ENCODE measurements at places on chromosomes 1 and 21.

GRCh38 chr1:179575497-179576314 is at the start of gene NPHS2:
Gene NPHS2, minus strand, starts transcription at chr1:179575948. Its CDS starts 84 bp downstream, at chr1:179575864.
- no peak within 1 kb of the TSS for H3K27ac ChIP-seq
- no peak within 1 kb of the TSS for H3K4me3 ChIP-seq
- DNase-seq: no peak
- H3K4me1 ChIP-seq: peaks cover 5% of the 10 kb centered on the region

- no peaks in the 10 kb centered on the region for H3K36me3 ChIP-seq
- peaks cover 53% of the 10 kb centered on the region for H3K4me1 ChIP-seq
- peak overlapping the region; percentile 84 for H3K27ac ChIP-seq
- peak overlapping the region; percentile 61 for H3K4me3 ChIP-seq
- DNase-seq: no peak
Observed at GRCh38 chr1:111516005-111516535, 12.6 kb upstream of the ADORA3 start.

- DNase-seq: no peak
- no peak overlapping the region for H3K4me3 ChIP-seq
- H3K4me1 ChIP-seq: no peaks in the 10 kb centered on the region
Observed at GRCh38 chr1:108901106-108901505, 24.3 kb downstream of the GPSM2 start.

DNA sequence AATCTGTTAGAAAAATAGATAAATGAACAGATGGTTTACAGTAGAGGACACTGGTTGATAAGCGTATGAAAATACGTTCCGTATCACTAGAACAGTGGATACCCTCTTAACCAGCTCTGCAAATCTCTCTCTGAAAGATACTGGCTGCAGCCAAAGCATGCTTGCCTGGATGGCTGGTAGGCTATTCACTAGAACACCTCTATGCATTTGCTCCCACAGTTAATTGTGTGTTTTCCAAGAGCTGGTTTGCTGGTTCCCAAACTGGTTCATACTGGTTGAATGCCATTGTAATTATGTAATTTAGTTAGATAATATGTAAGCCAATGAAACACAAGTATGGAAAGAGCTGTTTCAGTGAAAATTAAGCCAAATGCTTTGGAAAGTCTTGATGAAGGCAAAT is 126.6 kb downstream of the C1orf21 start:
- no peaks in the 10 kb centered on the region for H3K36me3 ChIP-seq
- DNase-seq: no peak
- no peak overlapping the region for H3K27ac ChIP-seq
- H3K27me3 ChIP-seq: no peaks in the 10 kb centered on the region
- no peaks in the 10 kb centered on the region for H3K4me1 ChIP-seq

GRCh38 chr1:94025383-94026340 is 95.3 kb downstream of the ABCA4 start:
- H3K27ac ChIP-seq: no peak overlapping the region
- no peak overlapping the region for H3K4me3 ChIP-seq
- peaks cover 5% of the 10 kb centered on the region for H3K27me3 ChIP-seq
- no peak for DNase-seq
- no peaks in the 10 kb centered on the region for H3K4me1 ChIP-seq

DNA sequence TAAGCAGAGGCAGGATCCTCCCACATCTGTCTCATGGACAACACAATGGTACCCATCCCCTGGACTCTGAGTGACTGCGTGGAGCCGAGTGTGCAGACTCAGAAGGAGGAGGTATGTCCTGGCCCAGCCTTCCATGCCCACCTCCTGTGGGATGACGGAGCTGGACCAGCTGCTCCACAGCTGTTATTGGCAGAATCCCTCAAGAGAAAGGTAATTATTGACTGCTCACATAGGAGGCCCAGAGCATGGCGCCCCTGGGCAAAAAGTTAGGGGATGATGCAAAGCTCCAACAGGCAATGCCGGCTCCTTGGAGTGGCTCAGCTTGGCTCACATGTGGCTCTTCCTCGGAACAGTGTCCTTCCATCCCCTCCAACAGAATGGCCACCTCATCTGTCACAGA is 12.2 kb upstream of the ACTRT2 start:
- no peak overlapping the region for H3K4me3 ChIP-seq
- peaks cover 47% of the 10 kb centered on the region for H3K27me3 ChIP-seq
- H3K36me3 ChIP-seq: no peaks in the 10 kb centered on the region

- H3K4me3 ChIP-seq: no peak overlapping the region
- peaks cover 67% of the 10 kb centered on the region for H3K36me3 ChIP-seq
- H3K4me1 ChIP-seq: peaks cover 79% of the 10 kb centered on the region
Observed at GRCh38 chr1:91012196-91012595, 9.6 kb downstream of the ZNF644 start.

DNA sequence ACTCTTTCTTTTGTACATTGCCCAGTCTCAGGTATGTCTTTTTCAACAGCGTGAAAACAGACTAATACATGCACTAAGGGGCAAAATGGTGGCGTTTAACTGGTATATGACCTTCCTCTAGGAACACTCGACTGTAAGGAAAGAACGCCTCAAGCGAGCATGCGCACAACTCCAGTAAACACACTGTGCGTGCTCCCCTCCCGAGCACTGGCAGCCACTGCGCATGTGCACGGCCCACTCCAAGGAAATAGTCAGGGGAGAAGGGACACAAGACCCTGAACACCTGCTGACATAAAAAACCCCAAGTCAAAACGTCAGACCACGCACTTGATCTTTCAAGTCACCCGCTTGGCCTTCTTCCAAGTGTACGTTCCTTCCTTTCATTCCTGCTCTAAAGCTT is 173.5 kb downstream of the NPHP4 start:
- no peak for DNase-seq
- H3K27me3 ChIP-seq: peaks cover 60% of the 10 kb centered on the region
- H3K4me1 ChIP-seq: no peaks in the 10 kb centered on the region
- no peak overlapping the region for H3K4me3 ChIP-seq
- no peaks in the 10 kb centered on the region for H3K36me3 ChIP-seq

DNA sequence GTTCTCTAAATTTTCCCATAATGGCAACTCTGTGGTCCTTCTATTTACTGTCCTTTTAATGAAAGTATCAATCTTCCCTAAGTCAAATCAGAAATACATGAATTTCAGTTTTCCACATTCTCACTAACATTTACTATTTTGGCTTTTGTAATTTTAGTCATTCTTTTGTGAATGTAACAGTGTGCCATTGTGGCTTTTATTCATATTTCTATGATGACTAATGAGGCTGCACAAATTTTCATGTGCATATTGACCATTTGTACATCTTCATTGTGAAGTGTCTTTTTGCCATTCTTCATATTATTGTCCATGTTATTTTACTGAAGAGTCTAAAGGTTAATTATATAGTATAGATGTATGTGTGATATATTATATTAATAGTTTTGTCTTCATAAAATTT is 431.0 kb upstream of the BRINP3 start:
- no peaks in the 10 kb centered on the region for H3K36me3 ChIP-seq
- H3K27ac ChIP-seq: no peak overlapping the region
- no peaks in the 10 kb centered on the region for H3K27me3 ChIP-seq
- H3K4me3 ChIP-seq: no peak overlapping the region
- no peaks in the 10 kb centered on the region for H3K4me1 ChIP-seq
- DNase-seq: no peak

GRCh38 chr1:30520476-30520875 is 202.9 kb downstream of the MATN1 start:
- peaks cover 29% of the 10 kb centered on the region for H3K27me3 ChIP-seq
- H3K27ac ChIP-seq: no peak overlapping the region
- no peaks in the 10 kb centered on the region for H3K4me1 ChIP-seq

- H3K27me3 ChIP-seq: peaks cover 5% of the 10 kb centered on the region
- no peak overlapping the region for H3K27ac ChIP-seq
- no peaks in the 10 kb centered on the region for H3K36me3 ChIP-seq
- no peak for DNase-seq
Observed at GRCh38 chr1:67586596-67586995, 98.4 kb upstream of the GADD45A start.

DNA sequence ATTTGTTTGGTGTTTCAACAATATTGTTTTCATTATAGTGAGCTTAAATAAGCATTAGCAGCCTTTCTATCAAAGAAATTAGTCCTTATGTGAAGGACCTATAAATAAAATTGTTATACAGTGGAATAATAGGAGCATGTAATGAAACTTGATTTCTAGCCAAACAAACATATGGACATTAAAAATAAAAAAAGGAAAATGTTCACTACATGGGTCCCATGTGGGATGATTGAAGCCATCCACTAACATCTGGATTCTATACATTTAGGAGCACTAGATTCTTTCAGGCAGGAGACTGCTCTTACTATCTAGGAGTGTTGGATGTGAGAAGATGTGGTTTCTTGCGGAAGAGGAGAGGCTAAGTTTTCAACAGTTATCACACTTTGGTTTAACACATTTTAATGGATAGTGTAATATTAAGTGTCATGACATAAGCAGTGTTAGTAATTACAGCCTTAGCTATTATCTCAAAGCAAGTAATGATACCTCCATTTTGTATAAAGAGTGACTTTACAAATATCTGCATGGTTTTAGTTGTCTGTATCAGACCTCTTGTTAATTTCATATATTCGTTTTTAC is 62.3 kb downstream of the LYPLAL1 start:
- H3K4me1 ChIP-seq: no peaks in the 10 kb centered on the region
- H3K27me3 ChIP-seq: no peaks in the 10 kb centered on the region
- no peak overlapping the region for H3K4me3 ChIP-seq
- H3K36me3 ChIP-seq: peaks cover under 1% of the 10 kb centered on the region

DNA sequence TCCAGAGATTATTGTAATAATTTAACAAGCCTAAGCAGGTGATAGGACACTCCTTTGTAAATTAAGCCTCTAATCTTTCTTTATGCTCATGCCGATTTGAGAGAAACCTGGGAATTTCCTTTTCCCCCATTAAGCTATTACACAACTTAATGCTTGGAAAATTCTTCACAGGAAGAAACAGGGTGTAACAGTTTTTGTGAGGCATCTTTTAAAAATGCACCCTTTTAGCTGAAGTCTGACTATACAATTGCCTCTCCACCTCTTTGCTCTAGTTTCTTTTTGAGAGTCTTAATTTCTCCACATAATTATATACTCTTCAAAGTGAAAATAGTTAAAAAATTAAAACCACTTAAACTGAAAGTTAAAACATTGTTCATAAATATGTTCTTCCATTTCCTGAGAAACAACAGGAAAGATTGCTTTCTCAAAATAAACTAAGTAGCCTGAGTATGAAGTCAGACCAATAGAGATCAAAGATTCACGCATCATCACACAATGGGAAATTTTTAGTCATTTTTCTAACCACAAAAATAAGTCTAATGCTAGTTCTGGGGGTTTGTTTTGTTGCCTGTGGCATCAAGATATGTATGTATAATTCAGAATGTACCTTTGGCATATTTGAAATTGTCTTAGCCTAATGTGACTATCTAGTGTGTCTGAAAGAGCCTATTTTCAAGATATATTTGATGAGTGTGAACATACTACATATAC is 34.7 kb downstream of the LRRC8D start:
- H3K27me3 ChIP-seq: no peaks in the 10 kb centered on the region
- H3K27ac ChIP-seq: no peak overlapping the region
- no peak overlapping the region for H3K4me3 ChIP-seq
- peaks cover 21% of the 10 kb centered on the region for H3K4me1 ChIP-seq

DNA sequence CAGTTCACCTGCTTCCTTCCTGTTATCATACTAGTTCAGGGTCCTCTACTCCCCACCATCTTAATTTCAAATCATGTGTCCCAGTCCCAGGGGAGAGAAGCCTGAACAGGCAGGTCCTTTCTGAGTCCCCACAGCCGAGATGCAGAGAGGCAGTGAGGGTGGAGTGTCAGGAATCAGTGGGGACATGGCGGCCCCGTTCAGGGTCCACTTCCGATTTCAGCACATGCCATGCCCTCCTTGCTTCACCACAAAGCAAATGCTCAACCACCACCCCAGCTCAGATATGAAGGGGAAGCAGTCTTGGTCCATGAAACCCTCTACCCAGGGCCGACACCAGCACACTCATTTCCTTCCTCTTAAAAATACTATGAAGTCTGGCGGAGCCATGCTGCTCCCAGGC is 5.2 kb upstream of the SEMA4A start:
- peaks cover 67% of the 10 kb centered on the region for H3K4me1 ChIP-seq
- H3K27ac ChIP-seq: peak overlapping the region; percentile 87
- no peak overlapping the region for H3K4me3 ChIP-seq
- H3K36me3 ChIP-seq: no peaks in the 10 kb centered on the region

- H3K4me3 ChIP-seq: no peak overlapping the region
- H3K27ac ChIP-seq: peak overlapping the region; percentile 17
- H3K36me3 ChIP-seq: peaks cover 62% of the 10 kb centered on the region
- no peak for DNase-seq
Observed at GRCh38 chr1:246923482-246923881, 8.3 kb downstream of the AHCTF1 start.

GRCh38 chr1:110383251-110383990 is 7.4 kb downstream of the SLC16A4 start:
- H3K4me3 ChIP-seq: peak overlapping the region; percentile 3
- peak overlapping the region; percentile 17 for H3K27ac ChIP-seq
- DNase-seq: no peak
- peaks cover 40% of the 10 kb centered on the region for H3K36me3 ChIP-seq
- peaks cover 24% of the 10 kb centered on the region for H3K4me1 ChIP-seq

DNA sequence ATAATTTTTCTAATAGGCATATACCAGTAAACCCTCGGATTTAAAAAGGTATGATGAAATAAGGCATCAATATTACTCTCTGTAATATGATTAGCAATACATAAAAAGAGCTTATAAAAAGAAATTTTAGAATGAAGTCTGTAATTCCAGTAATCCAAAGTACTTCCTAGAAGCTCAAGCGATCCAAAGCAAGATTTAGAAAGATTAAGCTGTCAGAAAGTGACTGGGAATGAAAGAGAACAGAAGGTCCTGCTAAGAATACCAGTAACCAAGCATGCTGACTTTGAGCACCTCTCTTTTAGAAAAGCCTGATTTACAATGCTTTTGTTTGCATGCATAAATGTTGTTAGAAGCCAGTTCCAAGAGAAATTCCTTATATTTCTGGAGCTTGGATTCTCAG is 125.1 kb downstream of the GIPC2 start:
- no peak for DNase-seq
- no peak overlapping the region for H3K27ac ChIP-seq
- no peaks in the 10 kb centered on the region for H3K4me1 ChIP-seq
- no peak overlapping the region for H3K4me3 ChIP-seq
- H3K36me3 ChIP-seq: no peaks in the 10 kb centered on the region

- no peaks in the 10 kb centered on the region for H3K27me3 ChIP-seq
- peak overlapping the region; percentile 46 for H3K27ac ChIP-seq
- H3K4me1 ChIP-seq: peaks cover 28% of the 10 kb centered on the region
- no peak overlapping the region for H3K4me3 ChIP-seq
- peak; percentile 87 for DNase-seq
Observed at GRCh38 chr1:44217809-44218410, 4.6 kb downstream of the DMAP1 start.

- H3K4me1 ChIP-seq: peaks cover 19% of the 10 kb centered on the region
- H3K36me3 ChIP-seq: no peaks in the 10 kb centered on the region
- H3K4me3 ChIP-seq: no peak overlapping the region
- no peaks in the 10 kb centered on the region for H3K27me3 ChIP-seq
- H3K27ac ChIP-seq: no peak overlapping the region
Observed at GRCh38 chr21:45326891-45327440, 39.3 kb upstream of the POFUT2 start.
